ENCODE measurements at places on chromosomes 3 and 15.

- no peak for DNase-seq
Observed at GRCh38 chr3:160671231-160671630, 5.7 kb upstream of the ARL14 start.

- no peak for DNase-seq
Observed at GRCh38 chr15:39327005-39327730, 253.7 kb upstream of the THBS1 start.

GRCh38 chr3:126351086-126351770, 6.0 kb downstream of the KLF15 start:
- no peak for DNase-seq

DNA sequence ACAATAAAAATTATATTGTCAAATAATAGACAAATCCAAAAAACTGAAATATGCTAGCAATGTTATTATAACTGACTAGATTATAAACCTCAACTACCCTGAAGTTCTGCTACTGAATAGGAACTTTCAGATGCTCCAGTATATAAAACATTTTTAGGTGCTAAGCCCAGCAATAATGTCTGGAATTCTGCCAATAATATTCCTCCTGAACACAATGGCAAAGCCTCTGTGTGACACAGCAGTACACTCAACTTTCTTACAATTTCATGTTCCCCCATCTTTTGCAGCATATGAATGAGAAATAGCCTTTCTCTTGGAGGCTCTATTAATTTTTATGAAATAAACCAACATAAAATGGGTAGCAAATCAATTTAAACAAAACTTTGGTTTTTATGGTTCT, 29.5 kb downstream of the ATOSA start:
- DNase-seq = no peak

GRCh38 chr3:105526360-105527111, 159.8 kb downstream of the ALCAM start:
- no peak for DNase-seq

DNA sequence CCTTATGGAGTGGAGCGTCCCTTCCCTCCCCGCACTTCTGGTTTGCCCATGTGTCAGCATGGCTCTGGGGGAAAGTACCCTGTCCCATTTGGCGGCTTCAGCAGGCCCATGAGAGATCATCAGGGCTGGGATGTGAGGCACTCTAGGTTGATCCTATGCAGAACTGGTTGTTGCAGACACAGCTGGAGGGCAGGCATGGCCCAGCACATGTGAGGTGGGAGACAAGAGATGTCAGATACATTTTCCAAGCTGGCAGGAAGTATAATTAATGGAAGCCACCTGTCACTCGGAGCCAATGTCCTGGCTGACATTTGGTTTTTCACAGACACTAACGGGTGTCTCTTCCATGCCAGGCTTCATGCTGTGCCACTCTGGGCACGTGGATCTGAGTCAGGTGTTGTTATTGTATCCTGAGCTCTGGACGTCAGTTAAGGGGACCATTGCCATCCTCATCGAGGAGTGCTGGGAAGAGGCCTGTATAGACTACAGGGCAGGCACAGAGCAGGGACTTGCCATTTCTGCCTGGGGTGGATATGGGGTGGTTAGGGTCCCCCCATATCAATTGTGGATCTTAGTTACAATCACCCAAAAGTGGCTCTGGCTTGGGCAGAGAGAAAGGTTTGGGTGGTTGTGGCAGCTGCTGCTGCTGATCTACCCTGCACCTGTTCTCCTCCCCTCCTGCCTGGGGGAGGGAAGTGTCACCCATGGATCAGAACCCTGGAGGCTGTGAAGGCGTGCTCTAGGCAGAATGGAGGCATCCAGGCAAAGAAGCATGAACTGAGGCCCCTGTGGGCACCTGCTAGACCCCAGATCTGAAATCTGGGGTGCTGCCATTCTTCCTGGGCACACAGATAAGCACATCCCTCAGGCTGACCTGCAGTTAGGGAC, 140.7 kb downstream of the FBLN2 start:
- no peak for DNase-seq

- no peak for DNase-seq
Observed at GRCh38 chr15:76947454-76947853, 15.9 kb downstream of the RCN2 start.

- DNase-seq = peak; percentile 50
Observed at GRCh38 chr3:28835751-28836150, 445.1 kb upstream of the RBMS3 start.

DNA sequence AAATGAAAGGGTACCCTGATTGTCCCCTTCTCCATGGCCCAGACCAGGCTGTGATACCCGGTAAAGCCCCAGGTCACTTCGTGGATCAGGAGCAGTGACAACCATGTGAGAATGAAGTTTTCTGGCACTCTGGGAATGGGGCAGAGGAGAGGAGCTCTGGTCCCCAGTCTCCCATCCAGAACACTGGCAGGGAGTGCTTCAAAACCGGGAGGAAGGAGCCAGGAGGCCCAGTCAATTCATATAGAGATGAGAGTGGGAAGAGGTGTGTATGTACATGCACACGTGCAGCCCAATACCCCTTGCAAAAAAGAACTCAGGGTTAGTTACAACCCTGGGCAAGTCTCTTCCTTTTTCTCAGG, 101.4 kb upstream of the TLE3 start:
- DNase-seq = no peak

DNA sequence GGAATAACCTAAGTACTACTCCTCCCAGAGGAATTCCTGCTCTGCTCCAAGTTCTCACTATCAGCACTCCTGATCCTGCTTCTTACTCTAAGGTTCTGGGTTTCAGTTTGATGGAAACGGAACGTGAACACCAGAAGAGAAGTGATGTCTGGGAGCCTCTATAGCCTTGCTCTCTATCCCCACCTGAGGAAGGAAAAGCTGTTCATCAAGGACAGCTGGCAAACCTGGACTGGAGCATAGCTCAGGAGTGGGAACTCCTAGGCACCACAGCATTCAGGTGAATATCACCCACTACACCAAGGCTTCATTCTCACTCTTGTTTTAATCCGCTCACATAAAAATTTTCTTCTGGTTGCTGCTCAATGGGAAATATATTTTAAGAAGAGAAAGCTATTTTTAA, 13.0 kb upstream of the CADPS start:
- peak; percentile 10 for DNase-seq

DNA sequence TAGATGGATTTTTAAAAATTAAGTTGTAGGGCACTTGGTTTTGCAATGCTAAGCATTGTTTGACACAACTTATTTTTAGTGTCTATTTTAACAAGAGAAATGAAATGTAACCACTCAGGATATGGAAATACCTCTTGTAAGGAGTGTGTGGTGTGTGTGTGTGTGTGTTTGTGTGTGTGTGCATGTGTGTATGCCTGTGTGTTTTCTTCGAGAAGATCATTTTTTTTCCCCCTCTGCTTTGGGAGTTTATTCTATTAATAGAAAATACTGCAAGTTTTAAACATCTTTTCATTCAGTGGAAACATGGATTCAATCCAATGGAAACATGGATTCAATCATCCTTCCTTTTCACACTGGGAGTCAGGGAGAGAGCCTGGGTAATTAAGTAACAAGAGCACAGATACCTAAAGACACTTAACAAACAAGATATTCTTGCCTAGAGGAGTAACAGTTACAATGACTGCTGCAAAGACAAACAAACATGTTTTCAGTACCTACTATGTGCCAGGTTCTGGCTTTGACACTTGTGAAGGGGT, 567.2 kb upstream of the TBL1XR1 start:
- peak; percentile 11 for DNase-seq

- DNase-seq = peak; percentile 47
Observed at GRCh38 chr15:61459785-61460707, 230.9 kb upstream of the RORA start.

- DNase-seq = no peak
Observed at GRCh38 chr3:30503446-30503845, 103.0 kb upstream of the TGFBR2 start.

GRCh38 chr3:4531478-4532025, 38.4 kb downstream of the ITPR1 start:
- DNase-seq = no peak

DNA sequence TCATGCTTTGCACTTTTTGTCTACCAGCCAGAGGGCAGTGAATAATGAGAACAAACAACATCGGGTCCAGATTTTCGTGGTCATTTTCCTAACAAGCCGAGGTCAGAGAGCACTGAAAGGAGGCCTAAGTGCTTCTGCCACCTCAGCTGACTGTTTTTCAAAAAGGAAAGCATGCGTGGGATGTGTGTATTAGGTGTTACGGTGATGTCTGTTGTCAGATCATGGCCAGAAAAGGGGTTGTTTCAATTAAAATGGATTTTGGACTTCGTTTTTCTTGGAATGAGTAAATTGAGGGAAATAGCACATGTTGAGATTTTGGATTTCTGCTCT, 99.5 kb downstream of the APBA2 start:
- no peak for DNase-seq

GRCh38 chr3:37071921-37072320, 78.6 kb downstream of the MLH1 start:
- DNase-seq = no peak

DNA sequence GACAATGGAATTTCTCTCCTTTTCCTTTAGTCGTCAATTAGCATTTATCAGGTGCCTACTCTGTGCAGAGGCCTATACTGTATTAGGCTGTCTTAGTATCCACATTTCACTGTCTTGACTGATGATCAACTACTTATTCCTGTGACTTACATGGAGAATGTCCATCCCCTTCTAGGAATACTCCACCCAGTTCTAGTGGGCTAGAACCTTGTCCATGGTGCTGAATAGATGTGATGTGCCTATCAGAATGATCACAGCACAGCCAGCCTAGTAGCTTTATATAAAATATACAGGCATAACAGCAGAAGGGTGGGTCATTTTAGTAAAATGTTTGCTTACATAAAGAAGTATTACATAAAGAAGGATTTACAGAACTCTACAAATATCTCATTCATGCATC, 621.4 kb downstream of the PDCD6IP start:
- no peak for DNase-seq
